ENCODE measurements at places on chromosomes 5 and 9.

- no peak for DNase-seq
Observed at GRCh38 chr9:134336228-134336627, 10.0 kb downstream of the RXRA start.

GRCh38 chr9:69519470-69520240 lies 152.5 kb downstream of the APBA1 start:
- no peak for DNase-seq

DNA sequence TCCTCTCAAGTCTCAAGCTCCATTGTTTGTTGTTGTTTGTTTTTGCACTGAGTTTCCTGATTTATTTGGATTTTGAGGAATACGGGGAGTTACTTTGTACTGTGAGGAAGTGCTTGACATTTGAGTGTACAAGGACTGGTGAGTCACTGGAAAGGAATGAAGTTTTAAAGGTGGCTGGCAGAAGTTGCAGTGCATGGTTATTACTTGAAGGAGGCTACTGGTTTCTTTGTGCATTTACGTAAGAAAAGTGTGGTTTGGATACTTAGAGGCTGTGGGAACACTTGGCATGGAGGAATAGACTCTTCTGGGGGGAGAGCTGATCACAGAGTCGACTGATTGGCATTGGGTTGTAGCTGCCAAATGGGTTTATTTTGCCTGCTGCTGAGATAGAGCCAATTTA lies 919.0 kb downstream of the TAF11L14 start:
- no peak for DNase-seq

- no peak for DNase-seq
Observed at GRCh38 chr9:72788966-72789735, 163.7 kb downstream of the ALDH1A1 start.

- DNase-seq, result no peak
Observed at GRCh38 chr5:165863239-165863638, 2357.8 kb downstream of the MAT2B start.

DNA sequence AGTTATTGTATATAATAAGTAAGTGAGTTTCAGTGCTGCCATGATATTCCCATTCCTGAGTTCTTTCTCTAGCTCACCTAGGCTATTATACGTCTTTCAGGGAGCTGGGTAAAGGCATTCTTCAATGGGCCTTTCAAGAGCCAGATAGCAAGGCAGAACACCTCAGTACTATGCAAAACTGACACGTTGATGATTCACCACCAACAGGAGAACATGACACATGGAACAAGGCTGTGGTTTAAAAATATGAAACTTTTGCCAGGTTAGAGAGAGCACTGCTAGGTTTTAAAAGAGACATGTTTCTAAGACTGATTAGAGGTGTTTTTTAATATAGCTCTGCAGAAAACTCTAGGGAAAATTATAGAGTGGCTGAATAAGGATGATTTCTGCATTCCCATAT lies 95.9 kb downstream of the UGCG start:
- DNase-seq, result no peak

DNA sequence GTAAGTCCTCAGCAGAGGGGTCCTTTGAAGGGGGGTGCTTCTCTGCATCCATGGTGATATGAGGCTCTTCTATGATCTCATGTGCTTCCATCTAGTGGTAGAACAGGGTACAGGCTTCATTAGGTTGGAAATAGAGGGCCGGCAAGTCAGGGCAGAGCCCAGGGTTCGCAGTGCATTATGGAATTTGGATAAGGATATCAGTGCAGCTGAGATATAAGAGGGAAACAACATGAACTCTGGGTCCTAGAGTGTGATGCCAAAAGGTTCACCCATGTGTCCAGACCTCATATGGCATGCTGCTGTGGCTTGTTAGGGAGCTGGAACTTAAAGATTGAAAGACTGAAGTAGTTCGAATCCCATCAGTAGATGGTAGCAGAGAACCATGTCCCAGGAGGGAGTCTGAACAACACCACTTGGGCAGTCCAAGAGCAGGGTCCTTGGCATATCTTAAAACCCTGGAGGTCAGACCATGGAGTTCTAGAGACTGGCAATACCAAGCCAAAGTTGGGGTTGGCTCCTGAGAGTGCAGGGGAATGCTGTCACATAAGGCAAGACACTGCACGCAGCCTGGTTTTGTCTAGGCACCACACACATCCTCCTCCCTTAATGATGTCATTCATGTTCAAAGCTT lies 2.3 kb downstream of the FAM221B start:
- peak; percentile 36 for DNase-seq

GRCh38 chr9:114957558-114957957 lies 27.2 kb upstream of the TNFSF8 start:
- DNase-seq, result no peak

DNA sequence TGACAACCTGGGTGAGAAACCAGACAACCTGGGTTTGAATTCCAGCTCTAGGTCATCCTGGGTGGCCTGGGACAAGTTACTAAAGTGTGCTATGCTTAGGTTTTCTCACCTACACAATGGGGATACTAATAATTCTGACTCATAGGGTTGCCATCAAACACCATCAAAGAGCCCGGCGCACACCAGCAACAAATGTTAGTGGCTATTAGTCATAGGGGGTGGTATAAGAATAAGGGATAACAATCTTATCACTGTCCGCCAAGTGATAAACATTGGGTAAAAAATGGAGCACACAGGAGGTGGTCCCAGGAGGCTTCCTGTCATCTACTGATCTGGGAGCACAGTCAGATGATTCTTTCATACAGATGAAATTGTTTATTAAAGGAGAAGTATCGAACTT lies 61.4 kb upstream of the AFAP1L1 start:
- DNase-seq, result no peak

DNA sequence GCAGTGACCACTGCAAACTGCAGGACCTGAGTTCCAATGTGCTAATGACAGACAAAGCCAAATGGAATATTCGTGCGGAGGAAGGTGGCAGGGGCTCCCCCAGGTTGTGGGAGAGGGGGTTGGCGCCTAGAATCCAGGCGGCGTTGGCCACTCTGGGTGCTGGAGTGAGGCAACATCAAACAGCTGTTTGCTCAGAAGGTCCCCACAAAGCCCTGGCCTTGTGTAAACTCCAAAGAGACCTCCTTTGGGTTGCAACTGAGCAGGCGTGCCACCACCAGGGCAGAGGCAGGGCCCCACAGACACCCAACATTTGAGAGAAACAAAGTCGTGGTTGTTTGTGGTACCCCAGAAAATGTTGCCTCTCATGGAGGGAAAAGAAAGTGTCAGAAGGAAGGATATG lies 14.5 kb downstream of the STKLD1 start:
- no peak for DNase-seq

DNA sequence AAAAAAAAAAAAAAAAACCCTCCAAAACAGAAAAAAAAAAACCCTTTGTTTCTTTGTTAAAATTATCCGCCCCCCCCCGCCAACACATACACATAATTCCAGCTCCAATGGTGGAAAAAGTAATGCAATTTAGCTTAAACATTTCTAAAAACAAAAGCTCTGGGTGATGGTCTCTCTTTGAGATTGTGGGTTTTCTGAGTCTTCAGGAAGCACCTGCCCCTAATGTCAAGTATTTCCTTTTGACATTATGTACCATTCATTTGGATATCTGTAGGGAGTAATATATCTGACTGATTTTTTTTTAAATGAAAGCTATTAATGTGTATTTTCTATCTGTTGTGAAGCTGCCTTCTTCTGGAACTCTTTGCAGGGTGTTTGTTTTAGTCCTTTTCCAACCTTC lies 389.7 kb downstream of the TAF11L14 start:
- no peak for DNase-seq

DNA sequence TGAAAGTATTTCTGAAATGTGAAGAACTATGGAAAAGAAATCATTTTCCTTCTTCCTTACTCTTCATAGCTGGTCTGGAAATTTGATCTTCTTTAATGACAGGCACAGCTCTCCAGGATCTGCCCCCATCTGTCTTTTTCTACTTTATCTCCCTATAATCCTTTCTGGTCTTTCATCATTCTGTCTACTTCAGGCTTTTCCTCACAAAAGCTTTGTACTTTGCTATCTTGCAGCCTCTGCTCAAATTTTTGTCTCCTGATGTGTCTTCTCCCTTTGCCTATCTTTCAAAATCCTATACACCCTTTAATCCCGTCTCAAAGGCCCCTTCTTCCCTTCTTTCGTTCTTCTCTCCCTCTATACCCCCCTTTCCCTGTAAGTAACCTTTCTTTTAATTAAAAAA lies 114.9 kb upstream of the ATP10B start:
- no peak for DNase-seq

GRCh38 chr5:56346741-56347535 lies 113.8 kb upstream of the ANKRD55 start:
- no peak for DNase-seq

- DNase-seq, result no peak
Observed at GRCh38 chr5:30994902-30995301, 198.6 kb upstream of the CDH6 start.

GRCh38 chr5:147484708-147485020 lies 25.2 kb downstream of the DPYSL3 start:
- DNase-seq, result no peak

DNA sequence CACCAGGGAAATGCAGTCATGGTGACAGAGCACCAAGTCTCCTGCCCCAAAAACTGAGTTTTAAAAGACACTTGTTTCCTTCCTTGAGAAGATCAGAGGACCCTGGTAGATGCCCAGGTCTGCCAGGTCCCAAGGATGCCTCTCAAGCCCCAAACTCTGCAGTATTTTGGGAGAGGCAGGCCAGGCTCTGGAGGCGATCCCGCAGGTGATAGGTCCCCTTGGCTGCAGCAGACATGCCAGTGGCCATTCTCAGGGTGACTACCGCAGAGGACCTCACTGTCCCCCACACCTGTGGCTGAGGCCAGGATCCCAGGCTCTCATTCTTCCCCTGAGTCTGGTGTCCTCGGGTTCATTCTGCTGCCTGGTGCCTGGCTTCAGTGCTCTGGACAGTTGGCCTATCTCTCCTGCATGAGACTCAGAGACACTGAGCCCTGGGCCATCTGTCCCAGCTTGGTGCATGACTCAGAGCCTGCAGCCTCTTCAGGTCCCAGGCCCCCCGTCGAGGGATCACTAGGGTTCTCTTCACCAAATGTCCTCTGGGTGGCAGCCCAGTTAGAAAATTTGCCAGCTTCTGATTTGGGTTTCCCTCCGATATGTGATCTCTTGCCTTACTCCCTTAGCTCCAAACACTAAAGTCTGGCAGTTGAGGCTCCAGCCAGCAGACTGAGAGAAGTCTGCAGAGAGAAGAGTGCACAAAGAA lies 59.7 kb upstream of the GARNL3 start:
- DNase-seq, result no peak

- DNase-seq, result no peak
Observed at GRCh38 chr5:54257366-54258118, 52.8 kb downstream of the ARL15 start.

GRCh38 chr5:130992621-130993020 lies 172.4 kb downstream of the HINT1 start:
- no peak for DNase-seq

DNA sequence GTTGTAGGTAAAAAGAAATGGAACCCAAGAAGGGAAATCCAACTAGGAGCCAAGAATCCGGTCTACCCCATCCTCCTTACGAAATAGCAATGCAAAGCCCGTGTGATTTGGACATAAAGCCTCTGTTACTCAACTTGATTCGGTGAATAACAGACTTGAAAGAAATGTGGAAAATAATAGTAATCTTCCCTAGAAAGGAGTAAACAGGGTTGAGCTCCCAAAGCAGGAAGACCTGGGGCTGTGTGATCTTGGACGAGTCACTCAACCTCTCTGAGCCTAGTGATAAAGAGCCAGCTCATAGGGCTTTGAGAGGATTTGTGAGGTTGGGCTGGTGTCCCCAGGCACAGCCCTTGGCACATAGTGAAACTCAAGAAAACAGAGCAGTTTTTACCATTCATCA lies 42.7 kb upstream of the IL17B start:
- no peak for DNase-seq

GRCh38 chr5:136909906-136910305 lies 544.6 kb upstream of the TRPC7 start:
- no peak for DNase-seq

GRCh38 chr5:133489632-133490031 lies 122.7 kb downstream of the FSTL4 start:
- DNase-seq, result no peak

GRCh38 chr9:20269620-20270019 lies 352.7 kb downstream of the MLLT3 start:
- DNase-seq, result no peak
